ENCODE measurements at places on chromosomes 3 and 15.

DNA sequence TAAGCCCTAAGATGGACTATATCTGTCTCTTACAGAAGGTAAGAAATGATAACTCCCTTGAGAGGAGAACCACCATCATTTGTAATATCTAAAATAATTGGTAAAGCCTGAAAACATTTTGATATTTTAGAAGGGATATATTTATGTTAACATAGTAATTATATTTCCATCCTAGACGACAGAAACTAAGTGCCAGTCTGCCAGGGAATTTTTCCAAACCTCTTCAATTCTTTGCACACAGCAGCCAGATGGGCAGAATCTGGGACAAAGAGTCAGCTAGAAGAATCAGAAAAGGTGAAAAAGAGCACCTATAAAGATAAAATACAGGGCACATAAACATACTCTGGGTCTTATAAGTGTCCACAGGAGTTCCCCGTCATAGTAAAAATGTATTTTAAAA lies 70.0 kb upstream of the CBLB start:
- no peak for DNase-seq

DNA sequence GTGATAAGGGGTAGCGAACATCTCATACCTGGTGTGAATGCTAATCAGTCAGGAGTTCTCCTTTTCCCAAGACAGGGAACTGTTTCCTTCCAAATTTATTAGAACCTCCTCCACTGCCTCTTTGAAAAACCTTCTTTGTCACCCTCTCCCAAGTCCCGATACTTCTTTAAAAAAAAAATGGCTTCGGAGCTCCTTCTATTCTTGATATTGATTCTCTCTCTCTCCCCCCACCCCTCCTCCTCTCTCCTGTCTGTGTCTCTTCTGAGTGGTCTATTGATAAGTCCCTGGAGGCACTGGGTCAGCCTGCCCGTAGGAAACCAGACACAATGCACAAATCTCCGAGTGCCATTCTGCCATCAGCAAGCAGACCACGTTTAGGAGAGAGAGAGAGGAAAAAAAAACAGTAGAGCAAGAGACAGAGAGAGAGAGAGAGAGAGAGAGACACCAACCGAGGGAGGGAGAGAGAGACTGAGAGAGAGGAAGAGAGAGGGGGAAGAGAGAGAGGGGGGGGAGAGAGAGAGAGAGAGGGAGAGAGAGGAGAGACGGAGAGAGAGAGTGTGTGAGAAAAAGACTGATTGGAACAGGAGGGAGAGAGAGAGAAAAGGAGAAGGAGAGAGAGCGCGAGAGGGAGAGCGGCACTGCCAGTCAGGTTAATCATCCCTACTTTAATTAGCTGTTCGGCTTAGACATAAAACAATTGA lies 160.9 kb downstream of the TIGIT start:
- DNase-seq, result no peak

- DNase-seq, result no peak
These were observed 78.3 kb downstream of the SHQ1 start for GRCh38 chr3:72769758-72770540.

- DNase-seq, result no peak
These were observed 70.0 kb downstream of the DHX30 start for GRCh38 chr3:47872916-47873315.

GRCh38 chr3:155676252-155676981 lies 68.5 kb downstream of the PLCH1 start:
- no peak for DNase-seq

DNA sequence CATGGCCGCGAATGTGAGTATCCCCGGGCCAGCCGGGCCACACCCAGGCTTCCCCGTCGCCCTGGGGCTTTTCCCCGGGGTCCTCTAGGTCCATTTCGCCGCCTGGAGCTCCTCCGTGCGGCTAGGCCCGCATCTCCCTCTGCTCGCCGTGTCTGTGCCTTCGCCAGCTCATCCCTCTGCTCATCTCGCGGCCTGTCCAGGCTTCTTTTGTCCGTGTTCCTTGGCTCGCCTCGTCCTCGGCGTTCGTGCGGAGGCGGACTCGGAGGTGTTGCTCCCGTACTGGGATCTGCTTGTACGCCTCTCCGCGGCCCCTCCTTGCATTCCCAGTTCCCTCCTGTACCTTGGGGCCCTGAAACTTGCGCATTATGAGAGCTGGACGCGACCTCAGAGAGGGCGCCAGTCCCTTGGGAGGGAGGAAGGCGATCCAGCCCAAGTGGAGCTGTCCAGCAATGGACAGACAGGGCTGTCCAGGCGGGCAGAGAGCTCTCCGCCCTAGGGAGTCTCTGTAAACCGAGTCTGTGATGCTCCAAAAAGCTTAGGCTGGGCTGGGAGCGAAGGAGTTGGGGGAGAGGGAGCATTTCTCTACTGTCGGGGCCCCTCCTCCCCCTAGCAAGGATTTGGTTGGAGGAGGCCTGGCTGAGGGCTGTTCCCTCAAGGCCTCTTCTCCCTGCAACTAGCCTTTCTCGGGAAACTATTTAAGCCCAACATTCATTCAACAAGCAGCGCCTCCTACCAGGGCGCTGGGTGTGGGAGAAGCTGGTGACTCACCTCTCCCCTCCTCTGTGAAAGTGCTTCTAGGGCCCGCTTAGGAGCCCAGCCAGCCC lies 553 bp downstream of the TMEM43 start:
- no peak for DNase-seq

GRCh38 chr3:146065573-146066006 lies 95.4 kb downstream of the PLOD2 start:
- no peak for DNase-seq

- no peak for DNase-seq
These were observed 39.3 kb upstream of the GATA2 start for GRCh38 chr3:128532012-128532983.

Measured in central memory CD8-positive, alpha-beta T cell (primary cell).